Cortex of kidney (tissue), 1 donor: ENCODE measurements at places on chromosomes 3 and 15.

DNA sequence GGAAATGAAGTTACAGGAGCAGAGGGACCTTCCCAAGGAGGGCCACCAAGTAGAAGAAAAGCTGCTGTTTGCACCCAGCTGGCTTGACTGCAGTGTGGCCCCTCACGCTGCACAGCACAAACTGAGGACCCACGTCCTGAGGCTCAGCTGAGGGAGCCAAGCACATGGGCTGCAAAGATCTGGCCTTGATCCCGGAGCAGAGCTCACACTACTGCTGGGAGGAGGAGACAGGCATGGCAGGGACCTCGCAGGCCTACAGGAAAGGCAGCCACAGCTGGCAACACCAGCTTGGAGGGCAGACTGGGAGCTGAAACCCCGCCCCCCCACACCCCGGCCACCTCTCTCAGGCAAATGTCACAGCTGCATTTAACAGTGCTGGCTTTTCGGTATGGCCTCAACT lies 39.7 kb downstream of the KLHL25 start:
- no peak for DNase-seq

DNA sequence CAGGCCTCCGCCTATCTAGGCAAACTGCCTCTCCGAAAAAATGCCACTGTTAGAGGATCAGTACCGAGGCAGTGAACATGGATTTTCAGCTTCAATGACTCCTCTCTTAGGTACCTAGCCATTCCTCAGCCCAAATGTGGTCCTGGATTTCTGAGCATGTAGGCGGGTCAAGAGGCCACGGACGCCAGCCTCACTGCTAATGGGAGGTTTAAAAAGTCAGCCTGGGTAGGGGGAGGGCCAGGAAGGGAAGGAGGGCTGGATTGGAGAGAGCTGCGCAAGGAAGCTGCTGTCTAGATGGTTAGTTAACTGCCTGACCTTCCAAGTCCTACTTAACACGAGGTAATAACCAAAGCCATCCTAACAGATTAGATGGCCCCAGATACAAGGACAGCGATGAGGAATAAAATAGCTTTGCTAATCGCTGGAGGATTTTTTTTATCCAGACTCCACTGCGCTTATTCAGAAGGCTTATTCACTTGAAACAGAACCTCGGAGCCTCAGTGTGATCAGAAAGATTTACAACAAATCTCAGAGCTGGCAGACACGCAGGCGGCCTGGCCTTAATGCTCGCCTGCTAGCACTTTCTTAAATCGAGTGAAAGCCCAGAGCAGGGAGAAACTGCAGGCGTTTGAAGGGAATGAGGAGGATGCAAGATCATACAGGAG lies 34.3 kb downstream of the TLE3 start:
- DNase-seq = no peak

GRCh38 chr15:66369773-66370651 lies 13.5 kb upstream of the TIPIN start:
- DNase-seq = no peak

- DNase-seq = no peak
These were observed 11.2 kb upstream of the RNU6-1 start for GRCh38 chr15:67850994-67851571.

GRCh38 chr15:92822216-92823144 lies 77.6 kb upstream of the CHD2 start:
- no peak for DNase-seq

- DNase-seq = no peak
These were observed 61.0 kb downstream of the LIPC start for GRCh38 chr15:58492661-58493397.

DNA sequence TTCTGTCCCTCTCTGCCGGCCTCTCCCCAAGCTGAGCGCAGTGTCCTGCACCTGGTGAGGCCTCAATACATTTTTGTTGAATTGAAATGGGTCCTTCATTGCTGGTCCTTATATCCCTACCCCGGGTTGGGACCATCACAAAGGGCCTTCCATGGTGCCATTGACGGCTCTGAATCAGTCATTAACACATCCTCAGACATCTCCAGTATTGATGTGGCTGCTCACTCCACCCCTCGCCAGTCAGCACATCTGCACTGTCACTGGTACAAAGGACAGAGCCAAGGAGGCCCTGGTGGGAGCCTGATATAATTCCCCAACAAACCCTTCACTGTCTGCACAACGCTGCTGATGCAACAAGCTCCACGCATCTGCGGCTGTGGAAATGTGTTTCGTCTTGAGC lies 191.6 kb upstream of the TOPAZ1 start:
- DNase-seq = no peak

DNA sequence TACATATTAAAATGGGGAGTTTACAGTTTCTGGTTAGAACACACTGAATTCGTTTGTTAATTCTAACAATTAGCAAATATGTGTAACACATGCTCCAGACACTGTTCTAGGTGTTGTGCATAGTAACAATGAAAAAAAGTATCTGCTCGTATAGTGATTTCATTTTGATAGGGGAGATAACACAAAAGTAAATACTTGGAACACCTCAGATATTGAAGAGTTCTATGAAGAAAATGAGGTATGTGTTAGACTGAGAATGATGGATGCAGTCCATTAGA lies 6.8 kb upstream of the TMF1 start:
- no peak for DNase-seq

GRCh38 chr15:78182336-78182700 lies 33.2 kb downstream of the IDH3A start:
- no peak for DNase-seq

GRCh38 chr15:90594301-90594738 lies 64.6 kb downstream of the CRTC3 start:
- DNase-seq = no peak

DNA sequence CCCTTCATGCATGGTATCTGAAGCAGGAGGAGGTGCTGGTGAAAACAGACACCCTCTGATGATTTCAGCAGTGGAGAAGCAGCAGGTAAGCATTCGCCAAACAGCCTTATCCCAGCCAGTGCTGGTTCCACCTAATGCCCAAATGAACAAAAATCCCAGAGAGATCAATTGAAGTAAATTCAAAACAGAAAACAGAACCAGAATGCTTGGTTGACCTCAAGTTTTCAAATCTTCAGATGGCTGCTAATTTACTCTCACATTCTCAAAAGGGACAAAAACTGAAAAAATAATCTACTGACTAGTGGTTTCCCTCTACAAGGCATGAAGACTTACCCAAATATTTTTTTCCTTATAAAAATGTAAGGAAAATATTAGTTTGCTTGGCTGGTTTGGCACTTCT lies 87.0 kb upstream of the MYO5C start:
- no peak for DNase-seq

DNA sequence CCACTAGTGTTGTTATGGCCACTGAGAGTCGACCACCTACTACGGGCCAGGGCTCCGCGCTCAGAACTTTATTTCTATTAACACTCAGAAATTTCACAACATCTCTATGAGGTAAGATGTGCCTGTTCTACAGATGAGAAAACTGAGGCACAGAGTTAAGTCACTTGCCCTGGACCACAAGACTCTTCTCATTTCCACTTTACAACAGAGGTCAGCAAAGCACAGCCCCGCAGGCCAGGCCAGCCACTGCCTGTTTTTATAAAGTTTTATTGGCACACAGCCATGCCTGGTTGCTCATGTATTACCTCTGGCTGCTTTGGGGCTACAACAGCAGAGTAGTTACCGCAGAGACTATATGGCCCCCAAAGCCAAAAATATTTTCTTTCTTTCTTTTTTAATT lies 503.6 kb downstream of the SHQ1 start:
- no peak for DNase-seq

DNA sequence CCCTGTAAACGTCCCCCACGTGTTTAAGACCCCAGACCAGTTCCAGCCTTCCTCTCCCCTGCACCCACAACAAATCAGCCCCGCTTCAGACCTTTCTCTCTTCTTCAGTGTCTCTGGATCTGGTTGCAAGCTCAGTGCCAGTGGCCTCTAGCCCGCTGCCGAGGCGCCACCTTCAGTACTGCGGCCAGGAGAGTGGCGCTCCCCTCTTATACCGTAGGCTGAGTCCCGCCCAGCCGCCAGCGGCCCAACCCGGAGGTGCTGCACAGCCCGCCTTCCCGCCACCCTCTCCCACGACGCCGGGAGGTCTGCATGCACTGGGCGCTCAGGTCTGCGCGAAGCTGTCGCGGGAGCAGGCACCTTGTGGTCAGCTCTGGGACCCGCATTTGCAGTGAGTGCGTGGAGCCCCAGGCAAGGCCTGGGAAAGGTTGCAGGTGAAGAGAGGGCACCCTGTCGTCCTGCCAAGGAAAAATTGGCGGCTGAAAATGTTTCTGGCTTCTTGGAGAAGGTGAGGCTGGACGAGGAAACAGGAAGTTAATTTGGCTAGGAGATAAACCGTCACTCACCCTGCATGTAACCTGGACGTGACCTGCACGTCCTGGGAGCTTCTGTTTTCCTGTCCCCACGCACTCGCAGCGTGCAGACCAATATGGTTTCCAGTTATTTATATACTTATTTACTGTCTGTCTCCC lies at the start of gene C2CD4B:
Gene C2CD4B (minus strand): TSS at position 182 of the 689 bp plus-strand sequence. CDS start 301 bp downstream, outside the sequence.
- DNase-seq = no peak

DNA sequence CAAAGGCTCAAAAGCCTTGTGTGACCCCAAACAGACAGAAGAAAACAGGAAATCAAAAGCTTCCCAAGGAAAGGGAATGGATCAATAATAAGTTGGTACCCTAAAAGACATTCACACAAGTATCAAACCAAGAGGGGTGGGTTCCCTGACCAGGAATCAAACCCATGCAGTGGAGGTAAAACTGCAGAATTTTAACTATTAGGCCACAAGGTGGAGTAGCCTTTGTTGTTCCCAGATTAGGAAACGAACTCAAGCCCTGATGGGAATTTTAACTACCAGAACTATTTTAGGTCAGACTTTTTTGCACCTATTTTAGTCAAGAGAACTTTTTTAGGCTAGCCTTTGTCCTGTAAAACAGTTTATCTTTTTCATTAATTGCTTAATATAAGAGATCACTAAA lies 31.4 kb downstream of the SETMAR start:
- no peak for DNase-seq

GRCh38 chr15:73437543-73438109 lies 5.3 kb upstream of the REC114 start:
- no peak for DNase-seq
